Karpas-422 (cell line): ENCODE measurements at places on chromosomes 11 and 22. TPM values are rescaled to one million over a fixed set of nuclear protein-coding genes. Genes with fewer than 3 reads are reported as not detected.

The INS gene
- not detected in 2 replicates for total RNA-seq

The NRXN2 gene
- 0.83 TPM in 1 of 2 replicates, not detected in the other for total RNA-seq

The OR51B2 gene
- not detected in 2 replicates for total RNA-seq

The SAA4 gene
- total RNA-seq, result not detected in 2 replicates

The SLCO2B1 gene
- total RNA-seq, result not detected in 2 replicates

The DRD4 gene
- not detected in 2 replicates for total RNA-seq

The OVOL1 gene
- not detected in 2 replicates for total RNA-seq

The JHY gene
- not detected in 2 replicates for total RNA-seq

The TBX10 gene
- not detected in 2 replicates for total RNA-seq

The TPH1 gene
- 0.56 and 0.65 TPM in 2 replicates for total RNA-seq

The OR5B17 gene
- not detected in 2 replicates for total RNA-seq

The OLFML1 gene
- not detected in 2 replicates for total RNA-seq

The USP47 gene
- total RNA-seq, result 47.8 and 61.2 TPM in 2 replicates

The MOGAT2 gene
- total RNA-seq, result not detected in 2 replicates

The FOLR3 gene
- total RNA-seq, result not detected in 2 replicates
